ENCODE measurements at places on chromosomes 12 and 14.

- DNase-seq: no peak
These were observed 350.3 kb upstream of the CCDC196 start for GRCh38 chr14:66135831-66136230.

DNA sequence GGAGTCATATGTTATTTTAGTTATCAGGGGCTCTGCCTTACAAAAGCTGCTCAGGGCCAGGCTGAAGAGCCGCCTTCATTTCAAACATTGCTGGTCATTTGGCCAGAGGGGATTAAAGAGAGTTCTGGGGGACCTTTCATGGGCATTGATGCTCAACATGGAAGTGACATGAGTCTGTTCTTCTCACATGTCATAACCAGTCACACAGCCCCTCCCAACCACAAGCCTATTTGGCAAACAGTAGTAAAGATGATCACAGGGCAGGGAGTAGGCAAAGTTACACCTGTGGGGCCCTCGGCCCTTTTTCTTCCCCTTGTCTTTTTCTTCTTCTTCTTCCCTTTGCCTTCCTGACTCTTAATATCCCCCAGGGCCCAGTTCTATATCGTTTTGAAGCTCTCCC lies 33.3 kb downstream of the CFAP54 start:
- DNase-seq: no peak

- DNase-seq: no peak
These were observed 211.1 kb upstream of the RGS6 start for GRCh38 chr14:71720978-71721624.

DNA sequence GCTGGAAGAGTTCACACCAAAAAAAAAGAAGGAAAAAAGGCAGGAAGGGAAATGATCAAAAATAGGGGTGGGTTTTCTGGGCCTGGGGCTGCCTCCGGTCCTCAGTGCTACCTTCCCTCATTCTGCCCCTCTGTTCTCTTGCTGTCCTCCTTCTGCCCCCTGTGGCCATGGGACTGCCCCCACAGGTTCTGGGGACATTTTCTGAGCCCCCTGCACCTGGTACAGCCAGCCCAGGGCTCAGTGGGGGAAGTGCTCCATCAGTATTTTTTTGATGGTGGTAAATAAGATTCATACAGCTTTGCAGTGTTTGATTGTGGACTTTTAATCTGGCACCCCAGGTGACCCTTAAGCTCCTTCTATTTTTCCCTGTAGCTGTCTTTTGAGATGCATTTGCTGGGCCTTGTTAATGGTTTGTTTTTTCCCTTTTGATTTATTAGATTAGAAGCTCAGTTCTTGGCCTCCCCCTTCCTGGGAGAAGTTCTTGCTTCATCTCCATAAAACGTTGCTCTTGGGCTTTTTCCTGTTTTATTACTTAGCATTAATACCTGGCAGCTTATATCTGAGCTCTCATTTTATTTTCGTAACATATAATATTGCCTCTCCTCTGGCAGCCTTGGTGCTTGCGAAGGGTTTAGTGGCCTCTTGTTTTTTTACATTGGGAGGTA lies 43.1 kb downstream of the CHST11 start:
- DNase-seq: no peak

- no peak for DNase-seq
These were observed 245.2 kb upstream of the PLEKHG7 start for GRCh38 chr12:92457458-92458180.
